ENCODE measurements at places on chromosomes 12 and 14. TPM values are rescaled to one million over a fixed set of nuclear protein-coding genes. Genes with fewer than 3 reads are reported as not detected.

GRCh38 chr14:32129124-32129523 is 52.0 kb downstream of the ARHGAP5 start:
- no peak for DNase-seq

DNA sequence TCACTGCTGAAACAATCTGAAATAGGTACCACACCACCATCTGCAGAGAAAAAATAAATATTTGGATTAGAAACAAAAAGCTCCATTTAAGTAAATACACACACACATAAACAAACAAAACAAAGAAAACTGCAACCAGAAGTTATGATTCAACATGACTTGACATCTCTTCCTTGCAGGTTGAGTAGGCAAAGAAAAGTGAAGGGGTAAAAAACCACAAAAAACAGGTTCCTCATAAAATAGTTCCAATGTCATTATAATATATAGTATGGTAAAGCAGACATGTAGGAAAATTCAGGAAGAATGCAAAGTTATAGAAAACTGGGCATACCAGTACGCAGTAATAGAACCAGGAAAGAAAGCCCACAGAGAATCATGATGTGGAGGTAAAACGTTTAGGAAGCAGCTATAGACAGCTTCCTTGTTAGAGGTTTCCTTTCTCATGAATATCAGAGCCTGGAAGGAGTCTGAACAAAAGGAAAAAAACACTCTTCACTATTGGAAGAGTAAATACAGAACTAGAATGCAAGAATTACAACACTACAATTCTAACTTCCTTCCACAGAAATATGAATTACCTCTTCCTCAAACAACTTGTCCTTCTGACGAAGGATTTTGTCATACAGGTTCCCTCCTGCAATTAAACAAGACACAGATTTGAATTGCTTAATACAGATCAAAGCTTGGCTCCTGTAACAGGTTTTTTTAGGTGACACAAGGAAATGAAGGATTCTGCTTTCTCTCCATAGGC is 6.1 kb downstream of the NEK9 start:
- DNase-seq, result no peak

DNA sequence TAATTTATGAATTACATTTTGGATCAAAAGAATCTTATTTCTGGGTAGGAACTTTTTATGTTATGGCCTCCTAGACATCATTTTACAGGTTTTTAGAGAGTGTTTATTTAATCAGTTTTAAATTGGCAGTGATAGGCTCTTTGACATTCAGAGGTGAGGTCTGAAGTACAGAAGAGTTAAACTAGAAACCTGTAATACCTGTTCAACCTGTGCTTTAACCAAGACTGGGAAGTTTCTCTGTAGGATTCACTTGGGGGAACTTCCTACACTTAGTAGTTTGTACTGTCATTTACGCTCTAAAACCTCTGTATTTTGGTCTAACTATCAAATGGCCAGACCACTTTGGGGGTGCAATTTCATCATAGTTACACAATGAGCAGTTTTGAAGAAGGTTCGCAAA is 35.9 kb downstream of the PLEKHA5 start:
- DNase-seq, result no peak

Gene PLXNC1
- total RNA-seq, result 1.3 TPM

Gene SLC24A4
- 0.44 TPM for total RNA-seq

Gene LMNTD1
- total RNA-seq, result not detected

Measured in H1 (cell line).